ENCODE measurements at places on chromosomes 11 and 22.

- no peak for DNase-seq
Observed at GRCh38 chr11:20032127-20032526, 128.1 kb downstream of the DBX1 start.

DNA sequence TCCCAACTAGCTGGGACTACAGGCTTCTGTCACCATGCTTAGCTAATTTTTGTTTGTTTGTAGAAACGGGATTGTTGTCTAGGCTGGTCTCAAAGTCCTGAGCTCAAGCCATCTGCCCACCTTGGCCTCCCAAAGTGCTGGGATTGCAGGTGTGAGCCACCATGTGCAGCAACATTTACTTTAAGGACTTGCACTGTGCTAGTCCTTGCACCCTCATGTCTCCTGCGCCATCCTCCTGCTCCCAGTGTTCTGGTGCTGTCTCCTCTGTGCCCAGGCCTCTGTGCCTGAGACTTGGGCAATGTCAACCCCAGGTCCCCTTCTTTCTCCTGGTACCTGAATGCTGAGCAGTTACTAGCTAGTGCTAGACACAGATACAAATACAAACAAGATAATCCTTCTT, 26.7 kb downstream of the WEE1 start:
- DNase-seq = no peak

DNA sequence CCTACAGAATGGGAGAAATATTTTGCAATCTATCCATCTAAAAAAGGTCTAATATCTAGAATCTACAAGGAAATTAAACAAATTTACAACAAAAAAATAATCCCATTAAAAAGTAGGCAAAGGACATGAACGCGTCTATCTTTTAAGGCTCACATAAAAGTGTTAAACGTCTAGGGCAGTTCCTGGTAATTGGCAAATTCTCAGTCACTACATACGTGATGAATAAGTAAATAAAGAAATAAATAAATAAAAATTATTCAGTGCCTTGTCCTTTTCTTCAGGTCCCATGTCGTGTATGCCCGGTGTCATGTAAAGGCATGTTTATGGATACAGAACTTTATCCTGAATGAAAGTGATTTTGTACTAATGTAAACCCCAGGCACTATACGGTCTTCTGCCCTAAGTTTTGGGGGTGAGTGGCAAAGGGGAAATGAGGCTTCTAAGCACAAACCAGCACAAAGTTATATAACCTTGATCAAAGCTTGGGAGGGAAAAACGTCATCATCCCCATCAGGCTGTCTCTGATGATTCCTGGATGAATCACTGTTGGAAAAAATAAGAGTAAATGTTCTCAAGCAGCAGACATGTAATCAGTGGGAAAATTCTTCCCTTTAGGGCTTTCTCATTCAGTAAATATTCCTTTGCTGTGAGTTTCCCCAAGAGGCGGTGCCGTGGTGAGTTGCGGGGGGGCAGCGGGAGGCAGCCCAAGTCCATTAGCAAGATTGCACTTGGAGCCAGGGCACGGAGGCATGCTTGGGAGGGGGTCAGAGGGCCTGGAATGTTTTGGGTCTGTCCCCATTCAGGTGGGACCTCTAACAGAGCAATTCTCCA, 30.4 kb upstream of the MICAL2 start:
- DNase-seq = no peak

- no peak for DNase-seq
Observed at GRCh38 chr22:31344578-31345330, 1.4 kb downstream of the PATZ1 start.

GRCh38 chr11:1167751-1168231, 10.0 kb downstream of the MUC5AC start:
- no peak for DNase-seq

DNA sequence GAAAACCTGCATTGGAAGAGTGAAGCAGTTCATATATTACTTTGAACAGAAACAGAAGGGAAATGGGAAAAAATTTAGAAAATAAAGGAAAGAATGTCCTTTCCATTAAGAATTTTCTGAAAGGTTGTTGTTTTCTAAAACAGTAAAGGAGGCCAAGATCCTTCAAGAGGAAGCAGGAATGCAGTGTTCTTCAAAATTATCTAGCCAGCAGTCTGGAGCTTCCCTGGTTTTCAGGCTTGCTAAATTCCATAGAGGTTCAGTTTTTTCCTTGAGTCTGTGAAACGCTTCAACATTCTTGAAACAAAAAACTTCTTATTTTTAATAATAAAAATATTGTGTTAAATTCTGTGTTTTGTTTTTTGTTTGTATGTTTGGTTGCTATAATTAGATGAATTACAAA, 189.0 kb upstream of the ANO3 start:
- DNase-seq = no peak

GRCh38 chr11:86818462-86819192, 18.3 kb downstream of the PRSS23 start:
- DNase-seq = no peak

DNA sequence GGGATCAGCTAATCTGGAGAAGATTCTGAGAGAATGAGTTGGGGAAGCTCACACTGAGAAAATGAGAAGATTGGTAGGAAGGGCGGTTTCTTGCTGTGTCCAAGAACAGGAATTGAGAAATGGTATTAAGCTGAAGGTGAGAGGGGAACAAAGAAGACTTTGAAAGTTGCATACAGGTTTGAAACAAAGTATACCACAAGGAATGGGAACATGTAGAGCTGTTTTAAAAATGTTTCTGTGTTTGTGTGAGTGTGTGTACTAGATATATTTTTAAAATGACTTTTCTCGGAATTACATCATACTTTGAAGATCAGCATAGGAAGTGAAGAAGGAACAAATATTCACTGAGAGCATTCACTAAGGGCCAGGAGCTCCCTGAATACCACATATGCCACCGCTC, 24.4 kb upstream of the IZUMO1R start:
- DNase-seq = no peak

DNA sequence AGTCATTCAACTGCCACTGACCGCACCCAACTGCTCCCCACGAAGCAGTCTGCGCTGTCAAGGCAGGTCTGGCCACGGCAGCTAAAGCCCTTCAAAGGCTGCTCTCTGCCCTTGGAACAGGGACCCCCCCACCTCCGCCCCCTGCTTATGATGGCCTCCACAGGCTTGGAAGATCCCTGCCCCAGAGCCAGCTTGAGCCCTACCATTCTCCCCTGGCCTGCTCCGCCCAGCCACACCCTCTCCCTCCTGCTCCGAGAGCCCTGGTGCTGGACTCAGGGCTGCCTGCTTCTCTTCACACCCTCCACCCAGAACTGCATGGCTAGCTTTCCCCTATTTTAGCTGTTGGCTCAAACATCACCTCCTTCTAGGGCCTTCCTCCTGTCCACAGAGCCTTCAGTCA, 19.0 kb downstream of the ZMAT5 start:
- DNase-seq = no peak

DNA sequence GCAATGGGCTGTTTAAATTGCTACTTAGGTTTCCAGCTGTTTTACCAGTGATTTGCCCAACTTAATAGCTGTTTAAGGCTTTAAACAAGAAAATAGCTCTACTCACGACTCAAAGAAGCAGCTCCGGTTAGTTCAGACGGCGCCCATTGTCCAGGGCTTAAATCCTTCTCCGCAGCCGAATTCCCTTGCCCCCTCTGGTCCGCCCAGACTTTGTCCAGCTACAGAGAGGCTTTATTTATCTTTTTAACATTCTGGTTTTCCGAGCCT, 20.9 kb upstream of the SCUBE1 start:
- DNase-seq = no peak

GRCh38 chr11:32382339-32383049, 52.8 kb downstream of the WT1 start:
- no peak for DNase-seq

GRCh38 chr11:65653229-65654225, 9.2 kb downstream of the RELA start:
- no peak for DNase-seq

GRCh38 chr11:2277008-2277346, 6.6 kb upstream of the ASCL2 start:
- no peak for DNase-seq

- DNase-seq = no peak
Observed at GRCh38 chr11:109304159-109304558, 117.8 kb upstream of the C11orf87 start.

- DNase-seq = no peak
Observed at GRCh38 chr22:28188178-28188879, 269.3 kb upstream of the PITPNB start.

- no peak for DNase-seq
Observed at GRCh38 chr11:62680825-62681240, 2.0 kb upstream of the UBXN1 start.

DNA sequence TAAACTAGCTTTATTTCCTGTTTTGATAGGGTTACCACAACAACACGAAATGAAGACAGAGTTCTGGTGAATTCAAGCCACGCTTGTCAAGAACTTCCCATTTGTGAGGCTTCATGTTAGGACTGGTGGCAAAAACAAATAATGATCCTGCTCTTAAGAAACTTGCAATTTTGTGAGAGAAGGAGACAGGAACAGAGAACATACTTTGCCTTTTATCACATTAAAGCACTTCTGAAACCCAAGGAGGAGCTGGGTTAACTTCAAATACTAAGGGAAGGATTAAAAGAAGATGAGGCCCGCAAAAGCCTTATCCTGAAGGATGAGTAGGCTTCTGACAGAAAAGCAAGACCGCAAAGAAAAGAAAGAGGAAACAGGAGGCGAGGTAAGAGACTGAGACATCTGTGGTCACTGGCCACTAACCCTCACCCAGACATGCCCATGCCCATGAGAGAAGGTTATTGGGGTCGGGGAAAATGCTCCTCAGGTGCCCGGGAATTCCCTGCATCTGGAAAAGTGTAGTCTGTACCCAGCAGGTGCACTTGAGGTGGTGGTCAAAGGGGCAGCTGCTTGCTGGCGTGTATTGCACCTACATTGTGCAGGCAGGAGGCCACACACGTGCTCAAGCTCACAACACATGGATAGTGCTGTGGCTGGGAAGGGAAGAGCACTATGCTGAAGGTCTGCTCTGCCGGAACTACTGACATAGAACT, 50.5 kb downstream of the MAPK1 start:
- peak; percentile 42 for DNase-seq

- DNase-seq = no peak
Observed at GRCh38 chr11:119175493-119176077, 7.1 kb downstream of the NLRX1 start.

GRCh38 chr11:85724748-85725465, 38.9 kb upstream of the CCDC89 start:
- no peak for DNase-seq

DNA sequence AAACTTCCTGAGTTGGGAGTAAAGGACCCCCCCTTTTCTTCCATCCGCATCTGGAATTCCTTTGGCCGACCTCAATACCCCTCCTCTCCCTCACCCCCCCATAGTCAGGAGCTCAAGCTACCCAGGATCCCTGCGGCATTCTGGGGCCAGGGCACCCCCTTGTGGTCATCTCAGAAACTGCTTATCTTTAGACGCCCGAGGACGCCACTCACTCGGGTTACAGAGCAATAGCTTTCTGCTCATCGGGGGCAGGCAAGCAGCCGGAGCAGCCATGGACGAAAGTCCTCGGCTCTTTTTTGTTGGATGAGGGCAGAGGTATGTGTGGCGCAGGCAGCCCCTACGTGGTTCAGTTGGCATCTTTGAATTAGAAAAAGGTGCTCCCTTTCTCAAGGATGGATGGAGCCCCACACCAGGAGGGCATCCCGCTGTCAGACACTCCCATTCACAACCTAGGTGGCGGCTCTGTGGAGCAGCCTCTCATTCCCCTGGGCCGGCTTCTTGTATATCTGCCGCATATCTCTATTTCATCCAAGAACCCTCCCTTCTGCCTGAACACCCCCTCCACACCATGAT, 2.3 kb downstream of the C1QTNF5 start:
- peak; percentile 49 for DNase-seq

GRCh38 chr11:79697905-79698304, 257.1 kb upstream of the TENM4 start:
- no peak for DNase-seq

DNA sequence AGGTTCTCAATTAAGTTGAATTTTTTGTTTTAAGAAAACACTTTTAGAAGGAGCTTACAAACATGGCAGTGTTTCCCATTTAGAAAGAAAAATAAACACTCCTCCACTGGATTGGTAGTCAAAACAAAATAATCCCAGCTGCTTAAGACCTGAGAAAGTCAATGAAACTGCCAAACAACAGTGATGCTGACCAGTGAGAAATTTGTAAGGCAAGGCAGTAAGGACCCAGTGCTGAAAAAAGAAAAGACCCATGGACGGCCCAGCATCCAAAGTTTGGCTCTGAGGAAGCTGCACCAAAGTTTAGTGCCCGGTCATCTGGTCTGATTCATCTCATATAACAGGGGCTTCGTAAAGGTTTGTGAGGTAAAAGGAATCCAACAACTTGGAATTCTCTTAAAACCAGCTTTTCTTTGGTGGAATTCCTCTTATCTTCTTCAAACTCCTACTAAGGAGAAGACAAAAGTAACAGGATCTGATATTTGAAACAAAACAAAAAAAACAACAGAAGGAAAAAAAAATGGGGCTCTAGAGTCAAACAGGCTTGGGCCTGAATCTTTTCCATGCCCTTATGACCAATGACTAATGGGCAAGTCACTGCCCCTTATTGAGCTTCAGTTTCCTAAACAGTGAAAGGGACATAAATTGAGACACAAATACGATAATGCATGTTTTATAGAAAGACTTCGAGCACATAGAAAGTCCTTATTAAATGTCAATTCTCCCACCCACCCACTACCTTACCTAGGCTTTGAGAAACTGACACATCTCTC, 383.0 kb upstream of the NARS2 start:
- DNase-seq = no peak

DNA sequence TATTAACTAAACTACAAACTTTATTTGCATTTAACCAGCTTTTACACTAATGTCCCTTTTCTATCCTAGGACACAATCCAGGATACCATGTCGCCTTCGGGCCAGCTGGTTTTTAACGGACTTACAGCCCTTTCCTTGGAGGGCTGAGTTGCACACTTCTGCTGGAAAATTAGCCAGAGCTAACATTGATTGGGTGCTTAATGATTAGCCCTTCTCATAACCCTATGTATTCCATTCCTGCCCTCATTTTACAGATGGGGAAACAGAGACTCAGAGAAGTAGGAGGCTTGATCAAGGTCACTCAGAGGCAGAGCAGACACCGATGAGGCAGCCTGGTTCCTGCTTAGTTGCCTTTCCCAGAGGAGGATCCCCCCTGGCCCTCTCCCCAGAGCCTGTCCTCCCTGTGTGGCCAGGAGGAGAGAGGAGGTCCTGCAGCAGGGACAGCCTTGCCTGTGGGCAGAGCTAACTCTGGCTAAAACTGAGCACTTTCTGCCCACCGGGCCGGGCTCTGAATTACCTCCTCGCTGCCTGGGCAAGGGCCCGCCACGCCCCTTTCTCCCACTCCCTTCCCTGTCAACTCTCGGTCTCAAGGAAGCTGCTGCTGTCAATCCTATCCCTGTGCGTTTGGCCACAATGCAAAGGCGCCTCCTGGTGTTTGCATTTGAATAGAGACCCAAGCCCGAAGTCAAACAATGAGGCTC, 59.6 kb upstream of the PAX6 start:
- DNase-seq = no peak

GRCh38 chr11:65537620-65538231, 12.8 kb downstream of the SCYL1 start:
- DNase-seq = no peak

DNA sequence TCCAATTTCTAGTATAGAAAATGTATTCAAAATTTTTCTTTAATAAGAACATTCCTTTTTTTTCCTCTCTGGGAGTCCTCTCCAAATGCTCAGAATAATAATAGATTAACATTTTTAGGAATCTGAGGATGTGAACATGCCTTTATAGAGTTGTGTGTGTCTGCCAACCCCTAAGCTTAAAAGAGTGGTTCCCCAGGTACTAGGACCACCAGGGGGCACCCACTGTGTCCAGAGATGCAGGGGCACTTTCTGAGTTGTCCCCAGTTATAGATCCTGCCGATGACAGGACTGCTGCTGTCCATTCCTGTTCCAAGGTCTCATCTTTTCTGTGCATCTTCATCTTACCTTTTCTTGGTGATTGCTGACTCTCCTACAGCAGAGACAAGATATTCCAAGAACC, 27.0 kb upstream of the MICAL2 start:
- DNase-seq = no peak

Measured in activated T-helper 1 cell treated with anti-CD3 and anti-CD28 coated beads, Interleukin-12 subunit alpha, Interleukin-12 subunit beta, Interleukin-2, Interleukin-4 antibody, amounts not matched to agents 30 ng/mL and 10 ng/mL and 1 ng/mL, durations not matched to agents 14 hours and 24 hours and 36 hours (primary cell).